ENCODE measurements at places on chromosomes 5 and 9. TPM values are rescaled to one million over a fixed set of nuclear protein-coding genes. Genes with fewer than 3 reads are reported as not detected.

RAD50 gene
- total RNA-seq = 6.9 TPM

HTR4 gene
- total RNA-seq = not detected

FAM169A gene
- 3.9 TPM for total RNA-seq

ANKRD31 gene
- under 0.01 TPM for total RNA-seq

NFIB gene
- 147 TPM for total RNA-seq

SOHLH1 gene
- total RNA-seq = not detected

ADAMTS6 gene
- 46.5 TPM for total RNA-seq

SLC1A1 gene
- total RNA-seq = 7.2 TPM

SMIM33 gene
- total RNA-seq = under 0.01 TPM

HSPA4 gene
- total RNA-seq = 89.5 TPM

CDH9 gene
- not detected for total RNA-seq

PLAC8L1 gene
- total RNA-seq = not detected

GRAMD2B gene
- total RNA-seq = 12.8 TPM

ASS1 gene
- 2.3 TPM for total RNA-seq

All from dermis microvascular lymphatic vessel endothelial cell (primary cell).